ENCODE measurements at places on chromosomes 16 and 17.

DNA sequence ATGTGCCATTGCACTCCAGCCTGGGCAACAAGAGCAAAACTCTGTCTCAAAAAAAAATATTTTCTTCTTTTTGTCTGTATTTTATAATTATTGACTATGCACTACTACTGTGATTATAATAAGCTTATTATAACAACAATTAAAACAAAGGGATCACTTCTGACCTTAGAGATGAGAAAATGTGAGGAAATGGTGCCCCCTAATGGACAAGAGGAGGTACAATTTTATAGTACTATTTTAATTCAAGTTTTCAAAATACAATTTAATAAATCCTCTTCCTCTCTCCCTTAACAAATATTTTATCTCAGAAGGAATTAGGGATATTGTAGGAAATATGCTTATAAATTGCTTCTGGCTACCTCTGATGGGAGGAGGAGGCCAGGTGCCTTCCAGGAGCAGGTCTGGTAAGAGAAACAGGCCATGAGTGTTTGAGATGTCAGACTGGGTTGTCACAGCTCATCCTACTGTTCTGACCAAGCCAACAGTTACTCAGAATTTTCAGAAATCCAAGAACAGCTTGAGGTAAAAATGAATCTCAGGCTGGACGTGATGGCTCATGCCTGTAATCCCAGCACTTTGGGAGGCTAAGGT is 14.0 kb downstream of the VPS53 start:
- no peak for DNase-seq

DNA sequence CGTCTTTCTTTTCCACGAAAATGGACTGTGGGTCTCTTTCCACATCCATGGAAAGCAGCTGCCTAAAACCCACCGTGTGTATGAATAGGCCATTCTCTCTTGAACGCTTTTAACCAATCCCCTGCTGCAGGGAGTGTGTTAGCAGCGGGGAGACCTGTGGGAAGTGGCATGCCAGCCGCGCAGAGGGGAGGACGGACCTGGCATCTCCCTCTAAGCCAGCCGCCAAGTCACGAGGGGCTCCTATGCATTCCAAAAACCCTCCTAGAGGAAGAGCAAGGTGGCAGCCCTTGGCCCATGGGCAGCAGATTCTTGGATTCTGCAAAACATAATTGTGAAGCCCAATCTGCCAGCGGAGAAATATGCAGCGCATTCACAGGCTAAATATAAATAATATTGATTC is 15.4 kb downstream of the RBFOX3 start:
- no peak for DNase-seq

GRCh38 chr16:49454426-49455180 is 81.0 kb downstream of the C16orf78 start:
- DNase-seq, result no peak

GRCh38 chr17:38465391-38466345 is 37.4 kb downstream of the ARHGAP23 start:
- DNase-seq, result no peak

DNA sequence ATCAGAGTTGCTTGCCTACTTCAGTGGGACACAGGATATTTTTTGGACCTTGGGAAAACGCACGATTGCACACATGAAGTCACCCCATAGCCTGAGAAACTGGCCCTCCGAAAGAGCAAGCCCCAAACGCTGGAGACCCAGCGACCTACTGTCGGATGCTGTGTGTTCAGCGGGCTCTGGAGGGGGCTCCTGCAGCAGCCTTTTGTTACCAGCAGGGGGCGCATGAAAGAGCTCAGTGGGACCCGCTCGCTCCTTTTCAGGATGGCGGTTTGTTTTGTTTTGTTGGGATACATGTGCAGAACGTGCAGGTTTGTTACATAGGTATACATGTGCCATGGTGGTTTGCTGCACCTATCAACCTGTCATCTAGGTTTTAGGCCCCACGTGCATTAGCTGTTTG is 28.4 kb downstream of the MYH3 start:
- no peak for DNase-seq

DNA sequence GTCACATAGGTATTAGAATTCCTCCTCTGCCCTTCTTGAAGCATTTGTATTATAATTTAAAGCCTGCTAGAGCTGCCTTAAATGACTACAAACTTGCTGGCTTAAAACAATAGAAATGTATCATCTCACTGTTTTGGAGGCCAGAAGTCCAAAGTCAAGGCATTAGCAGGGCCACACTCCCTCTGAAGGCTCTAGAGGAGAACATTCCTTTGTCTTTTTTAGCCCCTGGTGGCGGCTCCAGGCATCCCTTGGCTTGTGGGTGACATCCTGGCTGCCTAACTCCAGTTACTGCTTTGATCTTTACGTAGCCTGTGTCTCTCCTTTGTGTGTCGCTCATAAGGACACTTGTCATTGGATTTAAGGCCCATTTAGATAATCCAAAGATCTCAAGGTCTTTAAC is 186.6 kb upstream of the SALL1 start:
- no peak for DNase-seq

GRCh38 chr16:81528256-81528655 is 83.6 kb downstream of the CMIP start:
- DNase-seq, result no peak

GRCh38 chr17:61597607-61598006 is 6.6 kb upstream of the NACA2 start:
- DNase-seq, result no peak

DNA sequence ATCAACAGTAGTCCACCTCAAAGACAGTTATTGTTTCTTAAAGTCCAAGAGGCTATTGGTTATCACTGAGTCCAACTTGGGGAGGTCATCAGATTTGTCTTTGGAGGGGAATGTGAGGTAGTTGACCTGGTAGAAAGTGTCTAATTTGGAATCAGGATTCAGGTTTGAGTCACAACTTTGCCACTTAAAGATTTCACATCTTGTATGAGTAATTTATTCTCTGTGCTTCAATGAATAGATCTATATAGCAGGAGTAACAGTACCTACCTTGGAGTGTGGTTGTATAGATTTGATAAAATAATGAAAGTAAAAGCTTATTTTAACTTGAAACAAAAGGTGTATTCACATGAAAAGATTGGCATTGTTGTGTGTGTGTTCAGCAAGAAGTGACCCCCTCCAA is 119.3 kb upstream of the TBX2 start:
- DNase-seq, result no peak

DNA sequence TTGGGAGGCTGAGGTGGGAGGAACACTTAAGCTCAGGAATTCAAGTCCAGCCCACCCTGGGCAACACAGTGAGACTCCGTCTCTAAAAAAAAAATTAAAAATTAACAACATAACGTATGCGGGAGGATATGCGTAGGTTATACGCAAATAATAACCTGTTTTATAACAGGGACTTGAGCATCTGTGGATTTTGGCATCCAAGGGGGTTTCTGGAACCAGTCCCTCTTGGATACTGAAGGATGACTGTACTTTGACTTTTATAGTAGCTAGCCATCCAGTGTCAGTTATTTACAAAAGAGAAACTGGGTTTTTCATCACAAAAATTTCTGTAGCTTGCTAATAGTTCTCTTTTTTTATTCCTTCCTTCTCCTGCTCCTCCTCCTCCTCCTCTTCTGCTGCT is 64.5 kb downstream of the TNRC6C start:
- no peak for DNase-seq

DNA sequence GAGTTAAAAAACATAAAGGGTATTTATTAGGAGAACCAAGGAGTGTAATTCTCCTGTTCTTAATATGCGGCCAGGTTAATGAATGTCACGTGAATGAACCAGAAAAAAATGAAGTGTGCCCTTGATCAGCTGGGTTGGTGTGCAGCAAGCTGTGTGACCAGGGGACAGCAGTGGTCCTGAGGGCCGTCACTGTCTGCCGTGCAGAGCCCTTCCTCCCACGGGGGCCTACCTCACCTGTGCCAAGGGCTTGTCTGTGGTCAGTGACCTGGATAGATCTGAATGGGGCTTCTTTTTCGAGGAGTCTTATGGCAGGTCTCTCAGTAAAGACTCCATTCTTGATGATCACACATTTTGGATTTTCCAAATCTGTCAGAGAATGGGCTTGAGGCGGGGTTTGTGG is 17.7 kb upstream of the STH start:
- DNase-seq, result no peak

GRCh38 chr16:87621976-87622713 is 19.8 kb downstream of the JPH3 start:
- DNase-seq, result no peak

GRCh38 chr17:81518113-81518784 is 5.7 kb upstream of the ACTG1 start:
- DNase-seq, result no peak

GRCh38 chr17:7931709-7932482 is at the start of the genes CNTROB and TRAPPC1:
Gene CNTROB, plus strand, starts transcription at chr17:7932206. Its CDS starts 874 bp downstream, at chr17:7933080.
Gene TRAPPC1, minus strand, starts transcription at chr17:7931946. Its CDS starts 117 bp downstream, at chr17:7931829.
- DNase-seq, result peak; percentile 99

DNA sequence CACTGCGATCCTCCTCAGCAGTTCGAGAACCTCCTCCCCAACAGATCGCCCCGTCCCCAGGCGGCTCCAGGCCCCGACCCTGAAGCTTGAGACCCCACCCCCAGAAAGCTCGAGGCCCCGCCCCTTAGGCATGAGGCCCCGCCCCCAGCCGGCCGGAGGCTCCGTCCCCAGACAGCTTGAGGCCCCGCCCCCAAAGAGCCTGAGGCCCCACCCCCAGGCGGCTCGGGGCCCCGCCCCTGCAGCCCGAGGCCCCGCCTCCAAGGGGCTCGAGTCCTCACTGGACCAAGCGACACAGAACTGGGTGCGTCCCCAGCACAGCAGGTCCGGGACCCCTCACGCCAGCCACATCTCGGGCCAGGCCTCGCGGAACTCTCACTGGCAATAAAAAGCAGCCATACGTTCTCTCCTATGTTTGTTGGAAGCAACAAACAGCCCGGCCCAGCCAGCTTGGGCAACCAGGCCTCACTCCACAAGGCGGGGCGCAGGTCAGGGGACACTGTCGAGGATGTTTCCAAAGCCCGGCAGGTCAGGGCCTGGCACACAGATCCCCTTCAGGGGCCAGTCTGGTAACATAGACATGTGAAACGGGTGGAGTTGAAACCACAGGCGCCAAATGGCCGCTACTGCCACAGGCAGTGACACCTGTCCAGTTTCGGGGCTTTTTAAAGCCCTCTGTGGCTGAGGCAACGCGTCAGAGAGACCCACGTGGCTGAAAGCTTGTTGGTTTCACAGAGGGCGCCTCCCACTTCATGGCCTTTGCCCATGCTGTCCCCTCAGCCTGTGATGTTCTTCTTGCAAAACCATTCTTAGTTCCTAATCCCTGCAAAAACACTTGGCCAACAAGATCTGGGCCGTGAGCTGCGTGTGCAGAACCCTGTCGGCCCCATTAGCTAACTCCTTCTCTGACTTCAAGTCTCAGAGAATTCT is 224.2 kb downstream of the PARN start:
- peak; percentile 9 for DNase-seq

- DNase-seq, result no peak
These were observed 22.8 kb downstream of the BAHCC1 start for GRCh38 chr17:81417879-81418709.

GRCh38 chr17:67629971-67630320 is 87.8 kb upstream of the NOL11 start:
- DNase-seq, result no peak

DNA sequence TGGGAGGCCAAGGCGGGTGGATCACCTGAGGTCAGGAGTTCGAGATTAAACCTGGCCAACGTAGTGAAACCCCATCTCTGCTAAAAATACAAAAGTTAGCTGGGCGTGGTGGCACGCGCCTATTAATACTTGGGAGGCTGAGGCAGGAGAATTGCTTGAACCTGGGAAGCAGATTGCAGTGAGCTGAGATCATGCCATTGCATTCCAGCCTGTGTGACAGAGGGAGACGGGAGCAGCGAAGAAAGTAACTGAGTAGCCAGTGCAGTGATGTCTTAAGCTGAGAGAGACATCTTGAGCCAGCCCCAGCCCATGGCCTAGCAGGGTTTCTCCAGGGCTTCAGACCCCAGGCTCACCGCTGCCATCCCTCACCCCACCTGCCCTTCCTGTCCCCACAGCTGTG is 9.8 kb upstream of the SMIM5 start:
- DNase-seq, result no peak

- no peak for DNase-seq
These were observed 40.2 kb downstream of the C16orf87 start for GRCh38 chr16:46790599-46791270.

DNA sequence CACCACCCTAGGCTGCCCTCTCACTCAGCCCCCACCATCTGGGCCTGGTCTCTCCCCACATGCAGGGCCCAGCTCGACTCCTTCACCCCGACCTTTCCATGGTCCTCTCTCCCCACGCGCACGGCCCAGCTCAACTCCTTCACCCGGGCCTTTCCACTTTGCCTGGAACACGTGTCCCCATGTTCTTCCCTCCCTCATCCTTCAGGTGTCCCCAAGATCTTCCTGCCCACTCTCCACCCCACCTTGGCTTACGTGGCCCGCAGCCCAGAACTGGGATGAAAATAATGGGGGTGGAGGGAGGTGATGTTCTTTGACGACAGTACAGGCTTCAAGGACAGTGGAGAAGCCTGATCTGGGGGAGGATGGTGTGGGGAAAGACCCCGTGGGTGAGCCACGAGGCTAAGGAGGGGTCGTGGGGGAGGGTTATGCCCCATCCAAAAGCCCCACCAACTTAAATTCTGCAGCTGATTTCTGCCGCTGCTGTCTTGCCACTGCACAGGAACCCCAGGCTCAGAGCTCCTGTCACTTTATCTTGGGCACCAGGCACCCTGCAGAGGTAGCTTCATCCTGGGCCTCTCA is 9.9 kb upstream of the MEAK7 start:
- DNase-seq, result no peak

- no peak for DNase-seq
These were observed 178.3 kb downstream of the MAP2K6 start for GRCh38 chr17:69592692-69593350.

- no peak for DNase-seq
These were observed 5.7 kb upstream of the LIMD2 start for GRCh38 chr17:63705657-63706056.

- DNase-seq, result no peak
These were observed 19.3 kb downstream of the DBNDD1 start for GRCh38 chr16:89999831-90000574.

DNA sequence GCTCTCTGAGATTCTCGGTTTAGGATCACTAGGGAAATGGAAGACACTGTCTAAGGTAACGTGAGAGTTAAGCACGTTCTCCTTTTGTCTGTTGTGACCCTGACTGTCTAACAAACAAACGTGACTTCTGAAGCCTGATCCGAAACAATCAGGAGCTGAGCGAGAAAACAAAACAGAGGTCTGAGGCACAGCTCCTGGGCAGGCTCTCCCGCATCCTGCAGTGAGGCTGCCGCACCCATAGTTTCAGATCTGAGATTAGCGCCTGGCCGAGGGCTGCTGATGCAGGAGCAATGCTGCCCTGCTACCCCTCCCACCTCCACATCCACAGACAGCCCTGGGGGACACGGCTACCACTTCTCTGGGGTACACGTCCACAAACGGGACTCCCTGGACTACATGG is 46.7 kb downstream of the RNF157 start:
- no peak for DNase-seq

GRCh38 chr16:85029408-85029784 is 1.8 kb downstream of the KIAA0513 start:
- DNase-seq, result peak; percentile 44
